Left renal pelvis (tissue), 4 donors: ENCODE measurements at places on chromosomes 1 and 21.

DNA sequence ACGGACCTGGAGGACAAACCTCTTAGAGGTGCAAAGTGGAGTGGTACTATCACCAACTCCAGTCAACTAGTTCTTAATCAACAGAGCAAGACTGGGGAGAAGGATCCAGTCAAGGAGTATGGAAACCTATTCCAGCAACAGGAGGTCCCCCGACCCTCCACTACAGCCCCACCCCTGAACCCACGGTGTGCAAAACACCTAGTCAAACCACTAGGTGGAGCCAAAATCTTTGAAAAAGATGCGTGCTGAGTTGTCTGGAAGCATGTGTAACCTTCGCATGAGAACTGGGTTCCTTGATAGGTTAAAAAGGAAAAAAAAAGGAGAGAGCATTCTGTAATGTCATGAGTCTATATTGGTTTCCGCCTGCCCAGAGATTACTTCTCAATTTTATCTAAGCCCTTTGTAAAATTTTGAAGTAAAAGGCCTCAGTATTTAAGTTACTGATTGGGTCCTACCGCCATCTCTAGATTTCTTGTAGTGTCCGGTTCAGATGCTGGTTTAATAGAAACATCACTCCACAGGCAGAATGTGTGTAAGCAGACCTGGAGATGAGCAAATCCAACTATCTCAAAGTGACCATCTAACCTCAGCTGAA, 81.9 kb upstream of the HAO2 start:
- DNase-seq, result no peak

DNA sequence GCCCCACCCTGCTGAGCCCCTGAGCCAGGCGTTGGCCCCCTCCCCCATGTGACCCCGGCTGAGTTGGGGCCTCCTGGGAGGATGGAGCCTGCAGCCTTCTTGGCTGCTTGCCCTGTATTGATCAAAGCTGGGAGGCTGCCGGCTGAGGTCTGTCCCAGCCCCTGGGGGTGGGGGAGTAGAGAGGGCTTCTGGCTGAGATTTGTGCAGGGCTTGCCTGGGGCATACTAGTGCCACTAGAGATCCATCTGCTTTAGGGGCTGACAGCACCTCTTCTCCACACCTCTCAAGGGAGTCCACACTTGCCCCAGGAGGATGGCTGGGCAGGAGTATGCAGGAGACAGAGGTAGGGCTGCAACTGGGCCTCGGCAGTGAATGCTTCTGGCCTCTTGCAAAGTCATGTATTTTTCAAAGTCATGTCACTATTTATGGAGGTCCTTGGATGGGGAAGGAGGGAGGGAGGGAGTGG, 53.6 kb upstream of the SSBP3 start:
- no peak for DNase-seq

- DNase-seq, result no peak
Observed at GRCh38 chr1:6294890-6295556, 34.1 kb upstream of the GPR153 start.

DNA sequence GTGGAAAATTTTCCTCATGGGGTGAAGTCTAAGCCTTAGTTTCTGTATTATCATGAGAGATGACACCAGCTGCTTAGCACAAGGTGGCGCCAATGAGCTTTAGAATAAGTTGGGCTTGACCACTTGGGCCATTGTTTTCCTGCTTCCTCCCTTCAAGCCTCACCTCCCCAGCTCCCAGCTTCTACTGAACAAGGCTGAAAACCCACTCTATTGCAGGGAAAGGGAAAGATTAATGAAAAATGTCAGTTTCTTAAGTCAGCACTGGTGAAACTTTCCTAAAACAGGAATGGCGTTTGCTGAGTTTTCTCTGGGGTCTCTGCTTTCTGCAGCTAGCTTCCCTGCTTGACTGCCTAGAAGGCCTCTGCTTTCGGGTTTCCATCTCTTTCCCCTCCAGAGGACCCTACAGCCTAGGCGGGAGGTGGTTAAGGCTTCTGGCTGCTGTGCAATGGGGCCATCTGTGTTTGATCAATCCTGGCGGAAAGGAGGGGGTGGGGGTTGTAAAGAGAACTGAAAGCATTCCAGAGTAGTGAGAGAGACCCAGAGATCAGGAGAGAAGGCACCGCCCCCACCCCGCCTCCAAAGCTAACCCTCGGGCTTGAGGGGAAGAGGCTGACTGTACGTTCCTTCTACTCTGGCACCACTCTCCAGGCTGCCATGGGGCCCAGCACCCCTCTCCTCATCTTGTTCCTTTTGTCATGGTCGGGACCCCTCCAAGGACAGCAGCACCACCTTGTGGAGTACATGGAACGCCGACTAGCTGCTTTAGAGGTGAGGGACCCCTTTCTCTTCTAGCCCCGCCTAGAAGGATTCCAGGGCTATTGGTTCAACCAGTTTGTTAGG, at the start of gene OLFML3:
Gene OLFML3, plus strand, starts transcription at position 612 of the 840 bp plus-strand sequence. Its CDS starts 43 bp downstream, at position 655.
- DNase-seq, result peak; percentile 88

DNA sequence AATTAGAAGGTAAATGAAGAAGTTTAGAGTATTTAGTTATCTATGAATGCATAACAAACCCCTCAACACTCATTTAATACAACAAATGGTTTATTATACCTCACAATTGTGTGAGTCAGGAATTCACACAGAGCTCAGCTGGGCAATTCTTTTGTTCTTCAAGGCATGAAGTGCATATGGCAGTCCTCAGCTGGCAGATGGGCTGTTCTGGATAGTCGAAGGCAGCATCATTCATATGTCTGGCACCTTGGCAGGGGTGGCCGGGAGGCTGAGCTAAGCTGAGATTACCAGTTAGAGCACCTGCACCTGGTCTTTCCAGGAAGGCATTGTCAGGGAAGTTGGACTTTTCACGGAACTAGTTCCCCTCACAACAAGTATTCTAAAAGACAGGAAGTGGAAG, 286.2 kb upstream of the DUSP10 start:
- DNase-seq, result no peak

- DNase-seq, result no peak
Observed at GRCh38 chr21:41933313-41934079, 20.3 kb downstream of the C2CD2 start.

- no peak for DNase-seq
Observed at GRCh38 chr1:53682881-53683280, 56.1 kb downstream of the GLIS1 start.

GRCh38 chr21:31398574-31398973, 54.5 kb upstream of the TIAM1 start:
- DNase-seq, result no peak

DNA sequence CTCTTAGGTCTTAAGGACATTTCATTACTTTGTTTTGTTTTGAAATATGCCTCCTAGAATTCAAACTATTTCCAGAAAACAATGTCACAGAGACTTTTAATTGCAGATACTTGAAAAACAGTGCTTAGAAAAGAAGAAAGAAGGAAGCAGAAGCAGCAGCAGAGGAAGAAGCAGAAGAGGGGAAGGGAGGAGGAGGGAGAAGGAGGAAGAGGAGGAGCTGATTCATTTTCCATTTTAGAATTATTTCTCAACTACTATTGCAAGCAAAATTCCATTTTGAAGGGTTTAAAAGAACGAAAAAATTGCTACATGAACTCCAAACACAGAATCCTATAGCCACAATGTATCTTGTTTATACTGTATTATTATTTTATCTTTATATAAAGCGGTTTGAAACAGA, 13.9 kb downstream of the RC3H1 start:
- DNase-seq, result no peak

GRCh38 chr21:39681257-39681656, 63.7 kb upstream of the IGSF5 start:
- DNase-seq, result no peak

- no peak for DNase-seq
Observed at GRCh38 chr1:185317886-185318310, 855 bp upstream of the IVNS1ABP start.

DNA sequence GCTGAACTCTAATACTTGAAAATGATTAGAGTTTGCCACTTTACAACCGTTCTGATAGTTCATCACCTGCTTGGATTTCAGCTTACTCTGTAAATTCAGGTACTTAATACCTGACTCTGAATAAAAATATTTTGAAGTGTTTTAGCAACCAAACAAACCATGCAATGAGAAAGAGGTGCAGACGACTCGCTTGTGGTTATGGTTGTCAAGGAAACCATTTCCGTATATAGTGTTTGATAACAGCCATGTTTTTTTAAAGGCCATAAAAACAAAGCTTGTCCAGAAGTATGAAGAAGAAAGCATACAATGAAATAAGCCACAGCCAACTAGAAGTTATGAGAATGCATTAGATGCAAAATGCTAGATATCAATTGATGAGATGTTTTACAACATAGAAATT, 167.2 kb upstream of the HMCN1 start:
- no peak for DNase-seq

- no peak for DNase-seq
Observed at GRCh38 chr1:44264451-44264771, 51.1 kb downstream of the DMAP1 start.

GRCh38 chr1:235504122-235504493, at the start of gene B3GALNT2:
TSS of gene B3GALNT2 (minus strand) at chr1:235504452. CDS start at chr1:235504252, 200 bp downstream.
- DNase-seq, result no peak

DNA sequence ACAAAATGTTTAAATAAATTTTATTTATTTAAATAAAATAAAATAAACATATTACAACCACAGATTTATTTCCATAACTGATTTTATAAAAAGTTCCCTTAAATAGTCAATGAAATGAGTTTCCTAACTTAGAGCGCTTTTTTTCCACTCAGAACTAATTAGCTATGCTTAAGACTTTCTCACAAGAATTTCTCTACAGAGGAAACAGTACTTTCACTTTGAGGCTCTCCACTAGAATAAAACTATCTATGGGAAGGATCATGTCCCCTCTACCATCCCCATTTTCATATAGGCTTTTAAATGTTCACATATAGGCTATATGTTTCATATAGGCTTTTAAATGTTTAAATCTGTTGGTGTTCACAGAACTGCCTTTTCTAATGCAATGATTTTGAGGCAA, 40.0 kb upstream of the DPH5 start:
- DNase-seq, result no peak

- no peak for DNase-seq
Observed at GRCh38 chr21:31159808-31160207, 121.5 kb upstream of the KRTAP19-8 start.

DNA sequence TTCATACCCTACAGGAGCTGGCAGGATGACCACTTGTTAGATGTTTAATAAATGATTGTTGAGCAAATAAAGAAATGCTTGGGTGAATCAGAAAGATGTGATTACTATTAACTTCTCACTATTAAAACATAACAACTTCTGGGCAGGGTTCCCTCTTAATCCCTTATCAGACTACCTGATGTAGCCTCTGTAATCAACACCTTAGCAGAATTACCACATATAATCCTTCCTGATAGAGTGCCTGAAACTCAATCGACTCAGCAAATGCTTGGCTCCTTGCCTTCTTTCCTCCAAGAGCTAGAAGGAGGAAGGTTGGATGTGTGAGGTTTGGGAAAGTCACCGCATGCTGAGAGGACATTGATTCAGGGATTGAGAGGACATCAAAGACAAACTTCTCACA, 34.8 kb upstream of the DSCAM start:
- no peak for DNase-seq

DNA sequence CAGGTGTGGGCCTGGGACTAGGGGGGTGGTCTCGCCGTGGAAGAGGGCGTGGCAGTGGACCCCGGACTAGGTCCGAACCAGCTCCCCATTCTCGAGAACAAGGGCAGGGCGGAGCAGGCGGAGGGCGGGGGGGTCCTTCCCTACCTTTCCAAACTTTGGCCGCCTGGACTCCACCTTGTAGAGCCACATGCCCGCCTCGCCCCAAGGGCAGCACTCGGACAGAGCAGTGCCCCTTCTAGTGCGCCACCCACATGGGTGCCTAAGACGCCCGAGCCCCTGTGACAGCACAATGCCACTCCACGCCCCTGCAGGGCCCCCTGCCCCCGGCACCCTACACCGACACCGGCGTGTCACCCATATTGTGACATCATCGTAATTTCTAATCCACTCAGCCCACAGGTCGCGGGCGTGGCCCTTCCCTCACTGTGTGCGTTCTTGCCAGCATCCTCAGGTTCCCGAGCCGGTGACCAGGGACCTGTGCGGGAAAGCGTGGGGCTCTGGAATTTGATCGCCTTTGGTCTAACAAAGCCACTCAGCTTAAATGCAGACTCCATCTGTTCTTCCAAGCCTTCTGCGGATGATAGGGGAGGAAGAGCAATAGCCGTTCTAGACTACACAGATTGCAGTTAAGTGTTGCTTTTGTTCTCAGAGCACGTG, 553 bp upstream of the STMN1 start:
- DNase-seq, result no peak

GRCh38 chr1:184866991-184867788, 107.1 kb downstream of the NIBAN1 start:
- DNase-seq, result no peak

GRCh38 chr1:196515904-196516303, 92.3 kb downstream of the KCNT2 start:
- DNase-seq, result no peak

DNA sequence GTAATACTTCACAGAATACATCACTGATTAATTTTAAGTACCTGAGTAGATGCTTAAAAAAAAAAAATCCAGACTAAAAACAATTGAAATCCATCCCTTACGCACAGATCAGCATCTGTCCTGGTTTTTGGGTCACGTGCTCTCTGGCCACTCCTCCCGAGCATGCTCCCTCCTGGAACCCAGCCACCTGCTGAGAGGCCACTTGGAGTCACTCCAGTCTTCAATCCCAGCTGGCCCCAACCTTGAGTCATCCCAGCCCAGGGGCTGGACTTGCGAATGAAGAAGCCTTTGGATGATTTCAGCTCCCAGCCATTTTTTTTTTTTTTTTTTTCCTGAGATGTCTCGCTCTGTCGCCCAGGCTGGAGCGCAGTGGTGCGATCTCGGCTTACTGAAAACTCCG, 8.9 kb downstream of the MAP1LC3C start:
- no peak for DNase-seq

DNA sequence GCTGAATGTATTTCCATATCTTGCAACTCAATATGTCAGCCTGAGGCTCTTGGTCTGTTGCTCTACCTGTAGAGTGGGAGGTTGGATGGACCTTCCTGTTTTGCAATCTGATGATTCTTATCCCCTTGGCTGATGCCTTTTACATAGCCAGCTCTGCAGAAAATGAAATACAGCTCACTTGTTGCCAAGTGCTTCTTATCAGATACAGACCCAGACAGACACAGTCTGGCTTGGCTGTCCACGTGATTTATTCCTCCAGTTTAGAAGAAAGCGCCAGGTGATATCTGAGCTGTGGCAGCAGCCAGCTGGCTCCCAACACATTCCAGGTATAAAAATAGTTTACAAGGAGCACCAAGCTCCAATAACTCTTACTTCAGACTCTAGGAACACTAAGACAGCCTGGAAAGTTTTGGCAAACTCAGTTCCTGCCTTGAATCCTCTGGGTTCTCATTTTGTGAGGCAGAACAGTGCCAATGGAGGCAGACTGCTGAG, 479.2 kb upstream of the USP24 start:
- peak; percentile 63 for DNase-seq
